ENCODE measurements at places on chromosomes 1 and 21.

- no peak for DNase-seq
Measured at GRCh38 chr1:94925561-94926125, 1.3 kb downstream of the CNN3 start.

DNA sequence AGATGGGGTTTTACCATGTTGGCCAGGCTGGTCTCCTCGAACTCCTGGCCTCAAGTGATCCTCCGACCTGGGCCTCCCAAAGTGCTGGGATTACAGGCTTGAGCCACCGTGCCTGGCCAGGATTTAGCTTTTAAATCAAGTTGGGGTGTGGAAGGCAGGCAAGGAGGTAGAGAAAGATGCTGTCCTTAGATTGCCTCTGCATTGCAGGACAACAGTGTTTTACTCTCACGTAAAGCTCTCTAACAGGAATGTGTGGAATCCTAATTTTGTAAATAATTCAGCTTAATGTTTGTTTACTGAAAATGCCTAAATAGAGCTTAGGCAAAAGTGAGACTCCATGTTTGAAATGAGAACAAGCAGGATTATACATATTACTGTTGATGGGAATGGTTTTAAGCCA, 29.5 kb upstream of the TGFB2 start:
- DNase-seq: no peak

DNA sequence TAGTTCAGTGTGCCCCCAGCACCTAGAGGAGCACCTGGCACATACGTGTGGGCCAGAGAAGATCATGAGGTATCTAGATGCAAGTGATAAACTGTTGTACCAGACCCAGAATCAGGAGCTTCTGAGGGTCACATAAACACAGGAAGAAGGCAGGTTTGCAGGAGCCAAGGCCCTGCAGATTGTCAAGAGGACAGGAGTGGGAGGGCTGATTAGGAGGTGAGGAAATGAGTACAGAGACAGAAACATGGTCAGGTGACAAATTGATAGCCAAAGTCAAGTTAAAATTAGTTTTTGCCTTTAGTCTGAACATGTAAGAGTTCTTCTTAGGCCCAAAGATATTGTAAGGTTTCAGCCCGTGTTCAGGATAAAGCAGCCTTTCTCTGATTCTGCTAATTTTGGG, 14.0 kb upstream of the TRAF3IP3 start:
- no peak for DNase-seq

DNA sequence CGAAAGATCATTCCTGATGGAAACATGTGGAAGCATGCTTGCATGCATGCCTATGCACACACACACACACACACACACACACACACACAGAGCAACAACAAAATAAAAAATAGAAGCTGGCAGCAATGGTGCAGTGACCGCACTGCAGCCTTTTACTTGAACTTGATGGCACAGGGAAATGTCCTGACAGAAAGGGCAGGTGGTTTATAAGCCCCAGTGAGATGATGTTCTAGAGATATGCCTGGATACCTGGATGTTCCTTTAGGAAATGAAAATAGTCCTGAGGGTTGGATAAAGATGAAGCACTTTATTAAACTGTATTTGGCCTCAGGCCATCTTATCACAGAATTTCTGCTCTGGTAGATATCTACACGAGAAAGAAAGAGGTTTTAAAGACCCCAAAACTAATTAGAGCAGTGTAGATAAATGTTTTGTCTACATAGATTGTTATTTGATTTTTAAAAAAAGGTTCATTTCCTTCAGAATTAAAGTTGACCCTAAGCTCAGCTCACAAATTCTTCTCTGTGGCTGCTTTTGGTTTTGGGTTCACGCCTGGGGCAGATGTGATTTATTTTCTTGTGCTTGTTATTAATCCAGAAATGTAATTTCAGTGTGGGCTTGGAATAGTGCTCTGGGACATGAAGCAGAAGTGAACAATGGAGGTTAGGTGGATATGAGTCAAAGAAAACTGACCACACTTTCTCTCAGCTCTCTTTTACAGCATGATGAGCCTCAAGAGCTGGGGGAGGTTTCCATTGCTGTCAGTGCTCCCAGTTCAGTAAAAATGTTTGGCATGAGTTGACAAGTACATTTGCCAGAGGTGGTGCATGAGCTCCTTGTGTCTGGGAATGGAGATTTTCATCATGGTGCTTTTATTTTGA, 22.9 kb downstream of the ADAM30 start:
- no peak for DNase-seq

DNA sequence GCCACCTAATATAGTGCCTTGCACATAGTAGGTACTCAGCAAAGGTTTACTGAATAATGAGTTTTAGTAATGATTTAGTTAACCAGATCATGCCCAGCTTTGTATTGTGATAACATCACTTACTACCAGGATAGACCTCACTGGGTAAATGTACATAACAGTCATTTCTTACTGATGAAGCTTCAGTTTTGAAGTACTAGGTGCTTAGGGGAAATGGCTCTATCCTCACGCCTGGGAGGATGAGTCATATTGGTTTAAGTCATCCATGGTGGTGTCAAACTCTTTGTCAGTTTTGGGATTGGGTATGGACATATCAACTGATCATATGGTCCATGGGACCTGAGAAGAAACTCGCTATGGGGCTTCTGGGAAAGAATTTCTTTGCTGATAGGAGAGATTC, 90.6 kb upstream of the USP24 start:
- no peak for DNase-seq

GRCh38 chr1:112956544-112957132, 642 bp upstream of the SLC16A1 start:
- no peak for DNase-seq

GRCh38 chr1:208803011-208803811, 559.0 kb upstream of the PLXNA2 start:
- no peak for DNase-seq

- no peak for DNase-seq
Measured at GRCh38 chr1:212520746-212521145, 87.8 kb upstream of the ATF3 start.

- DNase-seq: no peak
Measured at GRCh38 chr1:111570781-111571181, 48.8 kb upstream of the RAP1A start.

DNA sequence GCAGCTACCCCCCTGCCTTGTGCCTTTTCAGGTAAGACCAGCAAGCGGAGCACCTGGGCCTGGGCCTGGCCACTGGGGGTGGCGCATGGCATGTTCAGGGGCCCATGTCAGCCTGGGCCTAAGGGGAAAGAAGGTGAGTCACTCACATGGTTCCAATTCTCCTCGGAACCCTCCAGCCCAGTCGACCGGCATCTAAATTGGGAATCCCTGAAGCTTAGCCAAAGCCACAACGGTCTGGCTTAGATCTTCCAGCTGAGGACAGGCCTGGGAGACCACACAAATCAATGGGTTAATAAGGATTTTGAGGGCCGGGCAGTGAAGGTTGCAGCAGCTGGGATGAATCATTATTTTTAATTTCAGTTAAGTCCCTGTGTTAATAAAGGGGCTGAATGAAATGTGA, 145.1 kb upstream of the SMYD2 start:
- no peak for DNase-seq

GRCh38 chr1:22257290-22258275, 114.7 kb upstream of the WNT4 start:
- no peak for DNase-seq

GRCh38 chr1:6128276-6129081, 51.6 kb downstream of the CHD5 start:
- no peak for DNase-seq

- DNase-seq: no peak
Measured at GRCh38 chr1:239418681-239419080, 32.3 kb downstream of the CHRM3 start.

GRCh38 chr1:58785442-58786058, 1.7 kb upstream of the JUN start:
- DNase-seq: no peak

DNA sequence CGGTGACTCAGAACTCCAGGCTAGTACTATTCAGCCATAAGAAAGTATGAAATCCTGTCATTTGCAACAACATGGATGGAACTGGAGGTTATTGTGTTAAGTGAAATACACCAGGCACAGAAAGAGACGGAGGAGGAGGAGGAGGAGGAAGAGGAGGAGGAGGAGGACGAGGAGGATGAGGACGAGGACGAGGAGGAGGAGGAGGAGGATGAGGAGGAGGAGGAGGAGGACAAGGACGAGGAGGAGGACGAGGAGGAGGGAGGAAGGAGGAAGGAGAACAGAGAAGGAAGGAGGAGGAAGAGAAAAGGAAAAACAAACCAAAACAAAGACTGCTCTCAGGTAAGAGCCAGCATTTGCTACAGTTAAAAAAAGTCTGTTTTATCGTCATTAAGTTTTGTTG, 178.7 kb downstream of the NPHP4 start:
- no peak for DNase-seq

DNA sequence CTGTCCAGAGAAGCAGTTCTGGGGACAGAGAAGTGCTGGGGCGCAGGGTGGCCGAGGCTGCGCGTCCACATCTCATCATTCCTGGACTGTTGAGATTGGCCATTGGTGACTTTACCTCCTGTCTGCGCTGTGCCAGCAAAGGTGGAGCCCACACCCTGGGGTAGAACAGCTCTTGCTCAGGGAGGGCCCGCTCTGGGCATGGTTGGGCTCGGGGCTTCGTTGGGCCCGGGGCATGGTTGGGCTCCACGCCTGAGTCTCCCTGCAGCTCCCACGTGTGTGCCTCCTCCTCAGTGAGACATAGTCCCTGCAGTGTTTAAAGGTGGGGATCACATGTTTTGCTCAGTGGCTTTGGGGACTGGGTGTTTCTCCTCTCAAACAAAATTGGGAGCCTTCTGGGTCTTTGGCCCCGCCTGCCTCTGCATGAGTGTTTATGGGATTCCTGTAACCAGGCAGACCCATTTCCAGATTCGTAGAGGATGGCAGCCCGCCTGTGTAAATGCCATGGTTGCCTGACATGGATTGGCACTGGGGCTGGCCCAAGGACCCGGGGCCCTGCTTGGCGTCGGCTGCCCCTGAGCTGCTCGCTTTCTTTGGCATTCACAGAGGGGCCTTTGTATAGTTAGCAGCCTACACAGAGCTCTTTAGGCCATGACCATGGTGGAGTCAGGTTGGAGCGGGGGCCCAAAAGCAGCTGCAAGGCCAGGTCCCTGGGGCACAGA, 104.6 kb downstream of the TLR5 start:
- no peak for DNase-seq

GRCh38 chr1:238177960-238178645, 287.4 kb upstream of the ZP4 start:
- no peak for DNase-seq

DNA sequence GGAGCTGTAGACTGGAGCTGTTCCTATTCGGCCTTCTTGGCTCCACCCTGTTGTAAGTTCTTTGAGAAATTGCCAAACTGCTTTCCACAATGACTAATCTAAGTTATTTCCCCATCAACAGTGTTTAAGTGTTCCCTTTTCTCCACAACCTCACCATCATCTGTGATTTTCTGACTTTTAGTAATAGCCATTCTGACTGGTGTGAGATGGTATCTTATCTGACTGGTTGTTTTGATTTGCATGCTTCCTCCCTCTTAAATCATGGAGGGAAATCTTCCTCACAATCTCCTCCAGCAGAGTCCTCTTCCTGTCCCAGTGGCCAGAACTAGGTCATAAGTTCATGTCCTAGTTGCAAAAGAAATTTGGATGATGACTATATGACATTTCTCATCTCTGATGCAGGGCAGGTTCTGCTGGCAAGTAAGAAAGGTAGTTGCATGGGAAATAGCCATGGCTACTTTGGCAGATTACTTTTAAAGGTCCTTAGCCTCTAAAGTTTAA, 294.0 kb downstream of the LRRC40 start:
- DNase-seq: no peak

DNA sequence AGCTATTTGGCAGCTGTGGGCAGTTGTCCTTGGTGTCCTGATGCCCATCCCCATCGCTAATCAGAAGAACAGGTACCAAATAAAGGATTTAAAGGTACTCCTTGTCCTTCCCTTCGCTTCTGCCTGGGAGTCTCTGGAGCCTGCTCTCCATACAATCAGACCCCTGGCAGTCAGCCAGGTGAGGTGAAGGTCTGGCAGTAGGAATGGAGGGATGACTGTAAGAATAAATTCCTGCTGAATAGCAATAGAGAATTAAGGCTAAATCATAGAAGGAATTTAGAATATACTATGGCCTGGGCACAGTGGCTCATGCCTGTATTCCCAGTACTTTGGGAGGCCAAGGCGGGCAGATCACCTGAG, 9.2 kb downstream of the THBS3 start:
- DNase-seq: no peak

GRCh38 chr1:93814795-93815340, 64.1 kb downstream of the DNTTIP2 start:
- DNase-seq: no peak

DNA sequence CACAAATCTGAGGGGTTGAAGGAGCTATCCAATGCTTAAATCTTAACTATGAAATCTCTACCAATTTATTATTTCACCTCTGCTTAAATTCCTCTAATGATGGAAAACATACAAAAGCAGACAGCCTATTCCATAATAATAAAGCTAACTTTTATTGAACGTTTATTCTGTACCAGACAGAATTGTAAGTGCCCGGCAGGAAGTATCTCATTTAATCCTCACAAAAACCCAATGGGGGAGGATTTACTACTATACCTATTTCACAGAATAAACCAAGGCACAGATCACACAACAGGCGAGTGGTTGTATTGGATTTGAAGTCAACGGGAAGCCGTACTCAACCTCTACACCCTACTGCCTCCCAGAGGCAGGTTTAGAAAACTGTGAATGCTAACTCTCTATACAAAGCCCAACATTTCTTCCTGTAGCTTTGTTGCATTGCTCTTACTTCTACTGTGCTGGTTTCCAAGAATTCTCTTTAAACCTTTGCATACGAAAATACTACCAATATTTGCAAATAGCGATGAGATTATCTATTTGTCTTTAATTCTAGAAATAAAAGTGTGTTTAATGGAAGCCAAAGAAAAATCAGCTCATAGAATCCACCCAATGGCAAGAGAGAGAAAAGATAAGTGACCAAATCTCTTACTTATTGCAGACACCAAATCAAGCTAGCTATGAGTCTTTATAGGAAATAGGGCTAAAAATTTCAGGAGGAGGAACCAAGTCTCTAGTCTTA, 33.5 kb upstream of the C1orf53 start:
- DNase-seq: peak; percentile 5

DNA sequence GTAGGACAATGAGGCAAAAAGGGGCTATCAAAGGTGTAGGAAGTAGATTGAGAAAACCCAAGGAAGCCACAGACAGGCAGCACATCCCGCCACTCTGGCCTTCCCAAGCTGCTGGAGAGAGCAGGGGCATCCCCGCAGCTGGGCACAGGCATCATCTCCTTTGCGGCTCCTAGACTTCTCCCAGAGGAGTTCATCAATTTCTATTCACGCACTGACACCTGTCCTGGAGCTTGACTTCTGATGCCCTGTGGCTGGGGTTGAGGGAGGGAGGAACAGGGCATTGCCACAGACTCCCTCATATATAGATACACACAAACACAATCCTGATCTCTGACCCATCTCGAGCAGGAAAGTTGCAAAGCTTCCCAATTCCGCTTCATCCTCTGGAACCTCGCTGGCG, 1.9 kb upstream of the TFAP2E start:
- no peak for DNase-seq

GRCh38 chr1:11485191-11485590, 6.2 kb downstream of the DISP3 start:
- no peak for DNase-seq

GRCh38 chr1:19920132-19920710, 3.2 kb downstream of the PLA2G2E start:
- DNase-seq: no peak
